Effector memory CD8-positive, alpha-beta T cell (primary cell): ENCODE measurements at places on chromosomes 2 and 18.

DNA sequence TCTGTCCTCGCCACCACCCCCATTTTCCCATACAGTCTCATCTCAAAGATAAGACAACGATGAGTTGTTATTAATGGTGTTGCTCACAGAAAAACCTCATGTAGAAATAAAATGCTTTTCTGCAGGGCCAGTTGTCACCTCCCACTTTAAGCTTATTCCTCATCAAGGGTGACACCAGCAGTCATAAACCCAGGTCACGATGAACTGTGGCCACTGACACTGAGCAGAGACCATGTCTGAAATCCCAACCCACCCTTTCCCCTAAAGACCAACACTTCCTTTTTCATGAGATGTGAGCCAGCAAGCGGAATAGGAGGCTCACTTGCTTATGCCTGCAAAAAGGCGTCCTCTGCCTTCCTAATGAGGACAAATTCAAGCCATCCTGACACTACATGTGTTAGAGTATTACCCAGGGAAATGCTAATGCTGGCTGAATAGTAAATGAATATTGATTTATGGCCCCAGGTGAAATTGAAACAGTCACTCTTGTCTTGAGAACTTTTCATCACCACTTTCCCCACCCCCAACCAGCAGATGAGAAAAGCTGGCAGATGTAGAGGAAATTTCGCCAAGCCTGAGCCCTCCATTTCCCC, 228.4 kb downstream of the MGAT5 start:
- DNase-seq: no peak

DNA sequence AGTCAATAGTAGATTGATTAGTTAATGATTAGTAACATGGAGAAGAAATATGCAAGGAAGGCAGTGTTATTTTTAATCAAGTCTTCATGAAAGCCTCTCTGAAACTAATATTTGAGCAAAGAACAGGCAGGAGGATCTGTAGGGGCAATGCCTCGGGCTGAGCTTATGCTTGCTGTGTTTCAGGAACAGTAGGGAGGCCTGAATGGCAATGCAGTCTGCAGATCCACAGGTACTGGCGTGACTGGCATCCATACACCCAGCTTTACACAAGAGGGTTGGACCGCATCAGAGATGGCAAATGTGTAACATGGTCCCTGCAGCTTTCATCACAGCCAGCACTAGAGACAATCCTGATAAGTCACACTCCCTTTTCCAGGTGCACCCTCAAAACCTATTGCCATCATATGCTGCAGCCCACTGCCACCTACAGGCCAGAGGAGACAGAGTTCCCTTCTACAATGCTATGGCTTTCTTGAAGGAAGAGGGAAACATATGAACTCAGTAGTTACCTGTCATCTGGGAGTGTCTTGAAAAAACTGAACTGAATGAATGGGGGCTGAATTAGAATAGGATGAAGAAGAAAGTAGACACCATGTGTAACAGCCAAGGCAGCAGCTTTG, 582.4 kb upstream of the RAB6C start:
- no peak for DNase-seq

DNA sequence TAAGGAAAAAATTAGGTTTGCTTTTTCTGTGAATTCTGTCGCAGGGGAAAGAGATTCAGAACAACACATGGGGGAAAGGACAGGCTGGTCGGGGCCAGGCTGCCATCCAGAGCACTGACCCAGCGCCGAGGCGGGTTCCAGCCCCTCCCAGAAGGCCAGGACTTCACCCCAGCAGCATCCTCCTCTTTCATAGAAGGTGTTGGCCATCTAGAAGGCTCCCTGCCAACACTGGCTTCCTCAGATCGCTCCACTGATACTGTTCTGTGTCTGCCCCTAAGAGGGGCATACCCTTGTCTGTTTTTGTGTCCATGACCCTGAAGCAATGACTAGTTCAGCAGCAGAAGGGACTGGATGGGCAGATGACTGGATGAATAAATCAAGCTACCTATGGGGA, 144.5 kb downstream of the HDAC4 start:
- no peak for DNase-seq

DNA sequence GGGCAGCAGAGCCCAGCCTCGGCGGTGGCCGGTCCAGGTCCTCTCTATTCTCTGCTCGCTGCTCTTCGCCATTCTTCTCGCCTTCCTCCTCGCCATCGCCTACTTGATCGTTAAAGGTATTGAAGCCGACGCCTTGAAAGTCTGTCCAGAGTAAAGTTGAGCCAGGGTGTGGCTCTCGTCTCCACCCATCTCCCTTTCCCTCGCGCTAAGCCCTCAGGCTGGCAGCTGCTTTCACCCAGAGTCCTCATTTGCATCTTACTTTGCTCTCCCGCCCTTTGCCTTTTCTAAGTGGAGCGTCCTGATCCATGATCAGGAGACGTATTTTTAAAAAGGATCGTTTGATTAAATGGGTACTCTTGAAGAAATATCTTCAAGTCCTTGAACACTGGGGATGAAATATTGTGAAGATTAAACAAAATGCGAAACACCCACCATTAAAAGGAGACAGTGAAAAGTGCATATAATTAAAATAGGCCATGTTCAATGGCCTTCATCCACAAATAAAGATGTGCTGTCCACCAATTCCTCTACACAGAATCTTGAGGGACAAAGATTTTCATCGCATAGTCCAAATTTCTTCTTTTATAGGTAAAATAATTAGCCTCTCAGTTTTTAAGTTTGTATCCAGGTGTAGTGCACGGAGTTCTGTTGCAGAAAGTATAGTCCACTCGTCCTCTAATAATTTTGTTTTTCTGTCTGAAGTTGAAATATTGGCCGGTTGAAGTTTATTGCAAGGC, 657 bp downstream of the ARL6IP6 start:
- DNase-seq: peak; percentile 9

DNA sequence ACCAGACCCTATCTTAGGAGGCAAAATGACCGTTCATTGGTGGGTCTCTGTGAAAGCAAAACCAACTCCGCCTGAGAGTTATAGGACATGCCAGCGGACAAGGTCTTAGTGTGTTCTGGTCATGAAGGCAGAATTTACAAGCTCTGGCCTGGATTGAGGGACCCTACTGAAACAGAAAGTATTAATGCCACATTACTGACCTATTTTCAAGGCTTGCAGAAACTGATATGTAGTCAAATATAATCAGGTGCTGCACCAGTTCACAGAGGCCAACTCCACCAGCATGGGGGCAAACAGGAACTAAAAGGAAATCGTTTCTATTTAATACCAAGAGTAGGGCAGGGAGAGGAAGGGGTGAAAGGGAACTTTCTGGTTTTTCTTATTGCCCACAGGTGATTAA, 19.7 kb downstream of the TYMS start:
- no peak for DNase-seq

DNA sequence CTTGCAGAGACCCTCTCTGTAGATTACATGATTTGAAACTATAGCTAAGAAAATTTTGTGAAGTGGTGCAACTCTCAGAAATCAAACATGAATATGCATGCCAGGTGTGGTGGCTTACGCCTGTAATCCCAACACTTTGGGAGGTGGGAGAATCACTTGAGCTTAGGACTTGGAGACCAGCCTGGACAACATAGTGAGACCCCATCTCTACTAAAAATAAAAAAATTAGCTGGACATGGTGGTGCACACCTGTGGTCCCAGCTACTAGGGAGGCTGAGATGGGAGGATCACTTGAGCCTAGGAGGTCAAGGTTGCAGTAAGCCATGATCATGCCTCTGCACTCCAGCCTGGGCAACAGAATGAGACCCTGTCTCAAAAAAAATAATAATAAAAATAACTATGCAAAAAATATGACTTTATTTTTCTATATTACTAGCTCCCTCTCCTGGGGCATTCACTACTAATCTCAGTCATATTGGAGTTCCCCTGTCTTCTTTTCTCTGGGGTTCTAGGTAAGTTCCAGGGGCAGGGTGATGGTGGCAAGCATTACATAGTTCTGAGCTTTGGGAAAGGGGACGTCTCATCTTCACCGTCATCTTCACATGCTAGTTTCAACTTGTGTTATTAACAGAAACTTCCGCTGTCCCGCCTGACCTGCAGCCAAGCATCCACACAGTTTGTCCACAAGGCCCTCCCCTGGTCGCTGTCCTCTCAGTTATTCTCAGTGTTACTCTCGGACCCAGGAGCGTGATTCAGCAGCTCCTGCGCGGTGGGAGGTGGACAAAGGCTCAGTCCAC, 96.8 kb upstream of the MBOAT2 start:
- no peak for DNase-seq

DNA sequence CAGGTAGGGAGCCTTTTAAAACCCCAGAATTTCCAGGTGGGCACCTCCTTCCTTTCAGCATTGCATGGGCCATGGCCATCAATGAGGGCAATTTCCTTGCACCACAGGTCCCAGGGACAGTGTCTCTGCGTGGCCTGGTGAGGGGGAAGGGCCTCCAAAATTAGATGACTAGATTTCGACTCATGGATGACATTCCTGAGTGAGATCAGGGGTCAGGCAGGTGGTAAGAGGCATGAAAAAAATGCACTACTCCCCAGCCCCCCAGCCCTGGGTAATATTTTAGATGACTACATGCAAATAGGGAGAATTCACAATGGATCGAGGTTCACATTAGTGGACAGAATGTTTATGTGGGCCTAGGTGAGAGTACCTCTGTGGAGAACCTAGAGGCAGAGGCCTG, 19.0 kb upstream of the IGFBP5 start:
- DNase-seq: no peak

DNA sequence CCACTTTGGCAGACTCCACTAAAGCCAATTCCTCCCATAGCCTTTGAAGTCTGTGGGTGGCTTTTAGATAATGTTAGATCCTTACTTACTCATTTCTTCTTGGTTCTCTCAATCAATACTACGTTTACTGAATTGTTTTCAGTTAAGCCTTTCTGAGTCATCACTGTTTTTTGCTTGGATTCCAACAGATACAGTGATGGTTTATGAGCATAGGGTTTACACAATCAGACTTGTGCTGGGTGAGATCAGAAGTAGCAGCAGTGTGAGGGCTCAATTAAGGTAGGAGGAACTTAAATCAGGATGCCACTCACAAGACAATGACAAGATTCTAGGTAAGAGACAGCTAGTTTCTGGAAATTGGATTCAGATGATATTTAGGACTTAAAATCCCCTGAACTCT, 297.7 kb upstream of the DOK6 start:
- DNase-seq: no peak

DNA sequence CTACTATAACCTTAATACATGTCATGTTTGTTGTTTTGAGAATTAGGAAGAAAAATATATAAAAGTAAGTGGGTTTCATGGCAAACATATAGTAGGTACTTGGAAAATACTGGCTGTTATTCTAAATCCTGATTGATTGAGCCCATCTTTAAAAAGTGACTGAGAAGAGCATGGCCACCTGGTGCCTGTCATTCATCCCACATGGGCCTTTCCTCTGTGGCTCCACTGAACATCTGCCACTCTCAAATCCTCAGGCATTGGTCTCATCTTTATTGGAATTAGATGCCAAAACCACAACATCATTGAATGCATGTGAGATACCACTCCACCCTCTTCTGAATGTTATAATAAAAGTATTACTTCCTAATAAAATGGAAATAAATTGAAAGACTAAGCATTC, 101.6 kb upstream of the TTN start:
- DNase-seq: no peak

- DNase-seq: no peak
Observed at GRCh38 chr18:49784427-49785185, 28.7 kb downstream of the ACAA2 start.
